ENCODE measurements at places on chromosomes 5 and 9.

DNA sequence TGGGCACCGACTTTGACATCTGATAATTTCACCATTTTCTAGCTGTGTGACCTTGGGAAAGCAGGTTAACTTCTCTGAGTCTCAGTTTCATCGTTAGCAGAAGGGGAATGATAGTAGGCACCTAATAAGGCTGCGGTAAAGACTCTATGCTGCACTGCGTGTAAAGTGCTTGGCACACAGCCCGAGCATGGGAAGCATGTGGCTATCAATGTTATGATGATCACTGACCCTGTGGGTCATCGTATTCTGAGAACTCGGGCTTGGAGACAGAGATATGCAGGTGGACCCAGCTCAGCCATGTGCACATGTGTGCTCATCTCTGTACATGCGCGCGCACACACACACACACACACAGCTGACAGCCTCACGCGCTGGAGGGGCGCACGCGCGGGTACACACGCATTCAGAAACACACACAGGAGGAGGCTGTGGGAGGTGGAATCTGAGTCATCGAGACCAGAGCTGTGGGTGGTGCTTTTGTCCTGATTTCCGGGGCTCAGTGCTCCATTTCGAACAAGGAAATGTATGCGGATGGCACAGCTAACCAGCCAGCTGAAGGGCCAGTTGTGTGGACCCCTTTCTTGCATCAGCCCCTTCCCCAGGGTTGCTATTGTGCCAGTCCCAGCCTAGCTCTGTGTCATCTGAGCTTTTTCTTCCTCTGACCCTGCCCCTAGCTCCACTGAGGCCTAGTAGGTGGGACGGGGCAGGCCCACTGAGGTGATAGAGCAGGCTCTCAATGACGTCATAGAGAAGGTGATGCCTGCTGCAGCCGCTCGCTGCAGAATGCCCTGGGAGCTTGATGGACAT is 11.1 kb upstream of the ARAP3 start:
- DNase-seq: no peak

- DNase-seq: no peak
These were observed 42.4 kb downstream of the MARCHF11 start for GRCh38 chr5:16137177-16137576.

GRCh38 chr5:162209005-162209605 is 141.5 kb downstream of the GABRG2 start:
- peak; percentile 42 for DNase-seq

DNA sequence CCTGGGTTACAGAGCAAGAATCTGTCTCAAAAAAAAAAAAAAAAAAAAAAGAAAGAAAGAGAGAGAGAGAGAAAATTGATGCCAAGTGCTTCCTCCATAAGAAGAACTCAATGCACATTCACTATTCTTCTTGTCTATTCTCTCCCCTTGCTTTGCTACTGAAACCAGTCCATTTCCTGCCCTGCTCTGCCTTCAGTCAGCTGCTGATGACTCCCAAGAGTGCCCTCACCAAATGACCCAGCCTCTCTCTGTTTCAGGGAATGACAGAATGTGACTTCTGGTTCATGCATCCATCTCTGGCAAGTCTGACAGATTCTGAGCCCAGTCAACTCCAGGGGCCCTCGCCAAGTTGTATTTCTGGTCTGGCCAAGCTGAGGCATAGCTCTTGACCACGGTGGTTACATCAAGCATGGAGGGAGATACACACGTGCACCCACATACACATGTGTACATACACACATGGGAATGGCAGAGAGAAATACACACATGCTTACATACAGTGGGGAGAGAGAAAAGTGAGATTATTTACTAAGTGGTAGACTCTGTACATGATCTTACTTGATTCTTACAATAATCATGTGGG is 106.2 kb downstream of the NSG2 start:
- DNase-seq: no peak

- no peak for DNase-seq
These were observed 6.0 kb upstream of the SIL1 start for GRCh38 chr5:139204196-139204595.

DNA sequence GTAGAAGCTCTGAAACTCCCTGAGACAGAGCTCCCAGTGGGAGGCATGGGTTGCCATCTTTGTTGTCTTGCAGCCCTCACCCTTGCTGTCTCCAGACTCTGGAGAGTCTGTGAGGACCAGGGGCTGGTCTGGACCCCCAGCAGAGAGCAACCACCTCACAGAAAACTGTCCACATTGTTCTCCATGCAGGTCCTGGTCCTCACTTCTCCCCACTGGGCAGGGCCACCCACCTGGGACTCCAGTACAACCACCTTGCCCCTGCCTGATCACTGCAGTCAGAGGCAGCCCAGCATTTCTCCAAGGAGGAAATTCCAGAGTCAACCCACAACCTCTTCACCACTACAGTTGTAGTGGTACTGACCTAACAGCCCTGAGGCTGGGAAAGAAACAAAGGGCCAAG is 285.6 kb upstream of the RPS23 start:
- DNase-seq: no peak

DNA sequence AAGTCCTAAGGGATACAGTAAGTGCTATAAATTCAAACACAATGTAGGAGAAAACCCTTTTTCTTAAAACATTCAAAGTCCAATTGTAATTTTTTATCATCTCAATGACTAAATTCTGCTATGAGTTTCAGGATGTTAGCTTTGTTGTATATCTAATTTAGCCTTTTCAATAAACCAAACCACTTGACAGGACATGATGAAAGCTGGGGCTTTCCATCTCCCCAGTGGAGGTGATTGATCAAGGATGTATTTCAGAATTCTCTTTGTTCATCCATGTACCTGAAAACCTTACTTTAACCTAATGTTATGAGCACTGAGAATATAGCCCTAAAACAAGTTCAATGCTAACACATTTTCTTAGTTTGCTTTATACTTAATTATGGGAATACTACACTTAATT is 639.0 kb upstream of the ITGA1 start:
- no peak for DNase-seq

DNA sequence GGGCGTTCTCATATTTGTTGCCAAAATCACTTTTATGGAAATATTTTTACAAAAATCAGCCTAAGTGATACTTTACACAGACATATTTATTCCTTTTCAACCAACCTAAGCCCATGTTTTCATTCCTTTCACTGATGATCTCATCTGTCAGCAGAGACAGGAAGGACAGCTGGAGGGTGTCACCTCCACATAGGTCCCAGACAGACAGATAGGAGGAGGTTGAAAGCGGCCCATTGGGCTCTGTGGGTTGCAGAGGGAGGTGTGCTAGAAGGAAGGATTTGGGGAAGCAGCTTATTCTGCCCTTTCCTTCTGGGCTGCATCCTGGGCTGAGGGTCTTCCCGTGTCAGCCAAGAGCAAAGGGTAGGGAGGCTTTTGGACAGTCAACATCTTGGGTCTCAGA is 26.0 kb upstream of the SEMA4D start:
- no peak for DNase-seq

GRCh38 chr5:98929710-98930298 is 997 bp upstream of the CHD1 start:
- DNase-seq: no peak

DNA sequence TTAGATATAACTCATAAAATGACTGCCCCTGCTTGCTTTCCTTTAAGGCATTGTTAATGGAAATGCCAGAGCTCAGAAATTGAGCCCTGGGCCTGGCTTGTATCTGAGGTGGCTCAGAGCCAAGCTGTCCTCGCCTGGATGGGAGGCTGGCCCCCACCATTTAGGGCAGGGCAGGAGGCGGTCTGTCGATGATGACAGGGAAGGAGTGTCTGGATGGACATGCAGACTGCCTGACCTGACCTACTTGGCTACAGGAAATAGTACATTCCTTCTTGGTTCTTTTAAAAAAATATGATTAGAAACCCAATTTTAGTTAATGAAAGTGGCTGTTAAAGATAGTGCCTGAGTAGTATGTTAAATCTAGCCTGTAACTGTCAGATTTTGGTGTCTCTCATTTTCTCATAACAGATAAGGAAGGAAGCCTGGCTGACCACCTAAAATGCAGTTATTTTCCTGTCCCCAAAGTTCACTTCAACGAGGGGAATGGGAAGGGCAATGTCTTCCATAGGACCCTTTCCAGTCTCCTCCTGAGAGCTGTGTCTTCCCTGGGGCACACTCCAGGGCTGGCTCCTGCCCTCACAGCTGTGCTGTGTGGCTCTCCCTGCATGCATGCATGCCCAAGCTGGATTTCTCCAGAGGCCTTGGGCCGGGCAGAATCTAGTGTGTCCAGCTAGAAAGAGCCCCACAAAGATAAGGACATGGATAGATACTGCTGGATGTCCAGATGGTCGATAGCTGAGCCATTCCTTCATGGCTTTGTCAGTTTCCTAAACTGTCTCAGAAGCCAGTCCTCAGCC is 42.3 kb downstream of the MACROH2A1 start:
- no peak for DNase-seq

GRCh38 chr5:178086266-178086665 is 27.1 kb upstream of the N4BP3 start:
- no peak for DNase-seq

- no peak for DNase-seq
These were observed 99.2 kb downstream of the PPP2R2B start for GRCh38 chr5:146779211-146779869.

GRCh38 chr5:87403409-87403808 is 9.3 kb downstream of the CCNH start:
- no peak for DNase-seq

- no peak for DNase-seq
These were observed 292.7 kb downstream of the CWC27 start for GRCh38 chr5:65061250-65061973.

DNA sequence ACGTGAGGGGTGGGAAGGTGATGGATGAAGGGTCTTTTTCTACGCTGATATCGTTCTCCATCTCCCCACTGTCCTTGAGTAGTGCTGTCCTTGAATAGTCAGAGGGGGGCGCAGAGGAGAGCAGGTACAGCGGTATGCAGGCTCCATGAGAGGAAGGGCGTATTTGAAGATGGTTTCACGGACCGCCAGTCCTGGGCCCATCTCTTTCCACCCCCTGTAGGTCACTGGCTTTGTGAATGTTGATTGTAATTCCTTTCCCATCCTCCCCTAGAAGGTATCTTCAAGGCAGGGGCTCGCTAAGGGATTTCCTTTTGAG is 40.8 kb upstream of the DAB2IP start:
- DNase-seq: no peak

DNA sequence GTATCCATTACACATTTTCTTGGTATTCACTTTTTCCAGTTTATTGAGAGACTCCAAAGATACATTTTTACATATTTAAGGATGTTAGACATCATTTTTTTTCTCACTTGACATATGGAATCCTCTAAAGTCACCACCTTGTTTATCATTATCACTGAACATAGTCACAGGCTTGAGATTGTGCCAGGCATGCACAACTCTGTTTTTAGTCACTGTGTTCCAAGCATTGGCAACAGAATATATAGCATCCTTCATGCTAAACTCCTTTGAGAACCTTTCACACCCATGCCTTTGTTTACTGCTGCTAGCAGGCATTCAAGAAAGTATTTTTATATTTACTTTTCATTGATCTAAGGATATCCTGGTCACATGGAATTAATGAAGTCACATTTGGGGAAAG is 668.6 kb upstream of the ARRDC3 start:
- no peak for DNase-seq

DNA sequence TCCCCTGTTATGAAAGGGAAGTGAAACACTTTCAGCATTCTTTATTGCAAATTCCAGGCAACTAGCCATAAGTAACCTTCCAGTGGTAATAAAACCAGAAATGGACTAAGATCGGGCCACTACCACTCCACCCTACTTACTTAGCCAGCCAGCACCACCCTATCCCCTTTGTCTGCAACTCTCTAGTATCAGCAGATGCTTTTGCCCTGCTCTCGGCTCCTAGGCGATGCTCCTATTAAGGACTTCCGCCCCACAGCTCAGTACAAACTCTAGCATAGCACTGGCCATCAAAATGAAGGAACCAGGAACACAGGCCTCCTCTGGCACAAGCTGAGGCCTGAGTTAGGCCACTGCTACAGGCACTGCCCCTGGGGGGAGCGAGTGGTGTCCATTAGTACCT is 81.2 kb downstream of the GLDC start:
- no peak for DNase-seq

- DNase-seq: no peak
These were observed 551.9 kb downstream of the BNC2 start for GRCh38 chr9:16318516-16319060.

DNA sequence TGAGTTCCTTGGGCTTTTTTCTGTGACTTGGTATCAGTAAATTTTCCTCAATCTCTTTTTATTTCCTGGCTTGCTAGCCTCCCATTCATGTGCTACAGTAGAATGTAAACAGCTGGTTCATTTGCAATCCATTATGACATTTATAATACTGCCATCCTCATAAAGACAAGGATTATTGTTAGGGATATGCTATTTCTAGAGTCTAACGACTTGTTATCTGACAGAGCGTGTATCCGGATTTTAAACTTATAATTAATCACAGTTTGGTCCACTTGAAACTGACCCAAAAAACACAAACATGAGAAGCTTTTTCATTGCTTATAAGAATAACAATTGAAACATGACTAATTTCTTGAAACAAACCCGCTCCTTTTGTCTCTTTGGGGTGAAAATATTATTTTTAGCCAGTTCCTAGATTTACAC is 585.8 kb downstream of the TLE4 start:
- no peak for DNase-seq

DNA sequence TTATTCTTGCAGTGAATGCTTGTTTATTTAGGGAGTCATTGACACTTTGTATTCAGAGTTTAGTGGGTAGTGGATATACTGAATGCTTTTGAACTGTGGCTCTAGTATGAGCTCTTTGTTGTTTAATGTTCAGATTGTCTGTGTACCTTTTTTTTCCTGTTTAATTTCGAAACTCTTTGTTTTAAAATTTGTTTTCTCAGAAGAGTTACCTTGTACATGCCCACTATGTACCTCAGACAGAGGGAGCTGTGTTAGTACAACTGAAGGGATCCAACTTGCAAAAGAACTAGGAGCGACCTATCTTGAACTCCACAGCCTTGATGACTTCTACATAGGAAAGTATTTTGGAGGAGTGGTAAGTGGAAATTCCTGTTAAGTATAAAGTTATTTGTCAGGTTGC is 17.0 kb downstream of the RHOBTB3 start:
- DNase-seq: no peak

DNA sequence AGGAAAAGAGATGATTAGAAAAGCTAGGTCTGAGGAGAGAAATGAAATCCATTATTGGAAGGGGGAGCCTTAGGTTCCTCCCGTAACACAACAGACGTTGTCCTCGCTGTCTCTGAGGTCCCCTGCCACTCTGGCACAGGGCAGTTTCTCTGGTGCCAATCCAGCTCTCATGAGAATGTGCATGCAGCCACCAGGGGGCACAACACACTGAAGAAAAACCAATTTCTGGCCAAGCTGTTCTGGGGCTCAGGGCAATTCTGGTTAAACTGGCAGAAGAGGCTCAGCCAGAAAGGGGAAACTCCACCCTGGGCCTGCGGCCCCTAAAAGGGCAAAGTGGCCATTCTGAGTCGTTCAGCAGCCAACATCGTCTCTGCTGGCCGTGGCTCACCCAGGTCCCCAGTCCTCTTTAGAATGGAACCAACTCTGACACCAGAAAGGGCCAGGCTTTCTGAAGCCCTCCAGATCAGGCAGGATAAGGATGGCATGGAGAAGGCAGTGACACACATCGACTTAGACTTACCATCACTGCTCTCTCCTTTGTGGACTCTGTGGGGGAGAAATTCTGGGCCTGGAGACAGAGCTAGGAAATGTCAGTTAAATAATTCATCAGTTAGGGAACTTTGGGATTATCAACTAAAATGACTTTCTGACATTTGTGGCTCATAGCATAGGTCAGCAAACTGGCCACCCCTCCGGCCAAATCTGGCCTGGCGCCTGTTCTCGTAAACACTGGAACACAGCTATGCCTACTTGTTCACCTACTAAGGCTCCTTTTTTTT is 58.5 kb upstream of the GOLPH3 start:
- peak; percentile 62 for DNase-seq

All from HEK293T (cell line).